ENCODE measurements at places on chromosomes 11 and 22. TPM values are rescaled to one million over a fixed set of nuclear protein-coding genes. Genes with fewer than 3 reads are reported as not detected.

Gene ATL3
- total RNA-seq: 87.6 TPM

Gene C11orf87
- total RNA-seq: not detected

Gene SCN3B
- total RNA-seq: 2.3 TPM

Gene ART1
- not detected for total RNA-seq

Gene SAA4
- total RNA-seq: not detected

Gene CRYAB
- total RNA-seq: 1.0 TPM

Gene SMIM35
- total RNA-seq: not detected

Gene KRTAP5-11
- total RNA-seq: not detected

Gene SLC6A5
- total RNA-seq: not detected
